Cardiac muscle cell (in vitro differentiated cells and primary cell): ENCODE measurements at places on chromosomes 16 and 17.

DNA sequence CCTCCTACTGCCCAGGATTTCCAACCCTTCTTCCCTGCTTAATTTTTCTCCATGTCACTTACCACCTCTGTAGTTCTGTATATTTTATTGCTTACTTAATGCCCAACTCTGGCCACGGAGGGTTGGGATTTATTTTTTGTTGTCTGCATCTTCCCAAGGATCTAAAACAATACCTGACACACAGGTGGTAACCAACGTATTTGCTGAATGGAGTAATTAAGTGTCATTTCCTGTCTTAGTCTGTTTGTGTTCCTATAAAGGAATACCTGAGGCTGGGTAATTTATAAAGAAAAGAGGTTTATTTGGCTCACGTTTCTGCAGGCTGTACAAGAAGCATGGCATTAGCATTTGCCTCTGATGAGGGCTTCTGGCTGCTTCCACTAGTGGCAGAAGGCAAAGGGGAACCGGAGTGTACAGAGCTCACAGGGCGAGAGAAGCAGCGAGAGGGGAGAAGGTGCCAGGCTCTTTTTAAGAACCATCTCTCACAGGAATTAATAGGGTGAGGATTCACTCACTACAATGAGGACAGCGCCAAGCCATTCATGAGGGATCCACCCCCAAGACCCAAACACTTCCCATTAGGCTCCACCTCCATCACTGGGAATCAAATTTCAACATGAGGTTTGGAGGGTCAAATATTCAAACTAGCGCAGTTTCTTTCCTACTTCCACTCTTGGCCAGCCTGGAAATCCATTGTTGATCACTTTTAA, 44.8 kb downstream of the ERN1 start:
- DNase-seq, result no peak

DNA sequence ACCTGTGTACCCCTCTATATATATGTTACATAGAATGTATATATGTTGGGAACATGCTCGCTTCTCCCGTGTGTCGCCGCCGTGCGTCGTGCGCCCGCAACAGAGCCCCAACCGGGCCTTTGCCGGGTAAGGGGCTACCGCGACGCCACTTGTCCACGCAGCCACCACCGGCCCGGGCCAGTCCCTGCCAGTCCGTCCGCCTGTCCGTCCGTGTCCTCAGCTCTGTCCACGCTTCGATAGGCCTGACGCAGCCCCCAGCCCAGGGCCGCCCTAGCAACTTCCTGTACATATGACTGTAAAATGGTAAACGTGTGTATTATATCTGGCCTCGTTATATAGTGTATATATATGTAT, 25.9 kb downstream of the SREBF1 start:
- DNase-seq, result no peak

DNA sequence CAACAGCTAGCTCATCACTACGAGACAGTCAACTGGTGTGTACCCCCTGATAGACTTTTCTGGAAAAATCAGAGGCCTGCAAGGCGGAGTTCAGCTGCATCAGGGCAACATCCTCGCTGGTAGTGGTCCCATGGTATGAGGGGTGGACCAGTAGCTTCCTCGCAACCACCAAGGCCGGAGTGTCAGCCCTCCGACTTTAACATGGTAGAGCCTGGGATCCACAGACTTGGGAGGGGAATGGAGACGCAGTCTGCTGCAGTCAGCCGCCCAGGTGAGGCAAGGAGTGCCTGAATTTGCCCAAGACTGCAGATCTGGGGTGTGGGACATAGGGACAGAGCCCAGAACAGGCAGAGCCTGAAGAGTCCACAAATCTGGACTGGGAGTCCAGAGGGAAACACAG, 13.4 kb downstream of the ZG16B start:
- no peak for DNase-seq

DNA sequence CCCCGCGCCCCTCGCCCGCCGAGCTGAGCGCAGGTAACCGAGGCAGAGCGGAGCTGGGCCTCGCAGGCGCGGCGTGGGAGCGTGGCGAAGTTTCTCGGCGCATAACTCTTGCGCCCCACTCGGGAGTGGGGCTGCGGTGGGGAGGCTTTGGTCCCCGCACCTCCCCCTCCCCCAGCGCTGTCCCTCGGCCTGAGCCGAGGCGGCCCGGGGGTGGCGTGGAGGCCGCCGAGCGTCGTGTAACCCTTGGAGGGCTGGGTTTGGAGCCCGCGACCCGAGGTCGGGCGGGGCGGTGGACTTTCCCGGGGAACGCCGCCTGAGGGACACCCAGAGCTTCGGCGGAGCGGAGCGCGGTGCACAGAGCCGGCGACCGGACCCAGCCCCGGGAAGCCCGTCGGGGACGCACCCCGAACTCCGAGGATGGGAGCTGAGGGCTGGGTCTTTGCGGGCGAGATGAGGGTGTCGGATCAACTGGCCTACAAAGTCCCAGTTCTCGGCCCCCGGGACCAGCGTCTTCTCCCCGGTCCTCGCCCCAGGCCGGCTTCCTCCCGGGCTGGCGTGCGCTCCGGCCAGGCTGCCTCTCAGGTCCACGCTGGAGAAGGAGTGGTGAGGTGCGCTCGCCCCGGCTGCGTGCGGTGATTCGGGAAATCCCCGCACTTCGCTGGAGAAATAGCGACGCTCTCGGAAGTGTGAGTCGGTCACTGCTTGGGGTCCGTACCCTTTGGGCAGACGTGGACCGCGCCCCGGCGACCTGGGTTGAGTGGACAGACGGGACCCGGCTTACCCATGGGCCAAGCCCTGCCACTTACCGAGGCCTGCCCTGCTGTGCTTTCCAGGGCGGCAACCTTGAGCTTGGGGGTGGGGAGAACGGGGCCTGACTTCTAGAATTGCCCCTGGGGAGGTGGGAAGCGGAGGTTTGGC, 168.4 kb downstream of the RAB11FIP4 start:
- DNase-seq, result no peak

DNA sequence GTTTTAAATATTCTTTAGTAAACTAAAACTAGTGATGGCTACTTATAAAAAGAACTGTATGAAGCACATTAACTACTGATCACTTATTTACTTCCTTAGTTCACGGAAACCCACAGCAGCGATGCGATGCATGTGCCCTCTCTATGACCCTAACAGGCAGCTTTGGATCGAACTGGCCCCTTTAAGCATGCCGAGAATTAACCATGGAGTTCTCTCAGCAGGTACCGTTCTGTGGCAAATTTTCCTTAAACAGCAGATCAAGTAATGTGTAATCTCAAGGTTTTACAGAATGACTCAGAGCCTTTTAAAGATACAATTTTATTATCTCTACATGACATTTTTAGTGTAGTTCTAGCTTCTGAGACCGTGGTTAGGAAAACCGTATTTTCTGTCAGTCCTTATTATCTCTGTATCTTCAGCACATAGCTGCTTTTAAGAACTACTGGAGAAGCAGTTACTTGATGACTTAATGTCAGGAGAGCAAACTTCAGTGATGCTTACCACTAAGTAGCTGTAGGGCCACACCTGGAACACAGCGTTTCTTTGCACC, 43.0 kb downstream of the GAN start:
- no peak for DNase-seq

GRCh38 chr17:72063756-72064450, 56.9 kb upstream of the SOX9 start:
- DNase-seq, result no peak

GRCh38 chr17:32256012-32256700, 9.5 kb upstream of the RHBDL3 start:
- no peak for DNase-seq

- no peak for DNase-seq
Observed at GRCh38 chr17:65062171-65062915, 5.8 kb upstream of the GNA13 start.
